ENCODE measurements at places on chromosomes 2 and 18.

- no peak for DNase-seq
These were observed 107.2 kb downstream of the SCG2 start for GRCh38 chr2:223494942-223495341.

- DNase-seq: no peak
These were observed 459.5 kb upstream of the CDH20 start for GRCh38 chr18:60873708-60874107.

- DNase-seq: no peak
These were observed 269.0 kb upstream of the SLC39A10 start for GRCh38 chr2:195388028-195388427.

- DNase-seq: no peak
These were observed 314.4 kb downstream of the MTX2 start for GRCh38 chr2:176583607-176584006.

DNA sequence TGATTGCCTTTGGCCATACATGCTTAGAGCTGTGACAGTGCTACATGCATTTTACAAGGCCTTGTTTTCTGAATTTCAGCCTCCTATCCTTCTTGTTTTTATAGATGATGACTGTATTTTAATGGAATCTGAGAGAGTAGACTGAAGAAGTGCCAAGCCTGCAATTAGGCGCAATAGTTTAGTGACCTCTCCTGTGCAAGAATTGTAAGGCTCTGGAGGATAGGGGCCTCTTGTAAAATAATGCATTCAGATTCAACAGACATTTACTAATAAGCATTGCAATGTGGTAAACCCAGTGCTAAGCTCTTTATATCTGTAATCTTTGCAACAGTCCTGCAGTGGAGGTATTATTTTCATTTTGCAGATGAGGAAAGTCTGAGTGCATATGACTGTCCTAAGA is 105.5 kb downstream of the TDRD15 start:
- no peak for DNase-seq

GRCh38 chr2:234002281-234002680 is 48.2 kb upstream of the SPP2 start:
- DNase-seq: no peak

DNA sequence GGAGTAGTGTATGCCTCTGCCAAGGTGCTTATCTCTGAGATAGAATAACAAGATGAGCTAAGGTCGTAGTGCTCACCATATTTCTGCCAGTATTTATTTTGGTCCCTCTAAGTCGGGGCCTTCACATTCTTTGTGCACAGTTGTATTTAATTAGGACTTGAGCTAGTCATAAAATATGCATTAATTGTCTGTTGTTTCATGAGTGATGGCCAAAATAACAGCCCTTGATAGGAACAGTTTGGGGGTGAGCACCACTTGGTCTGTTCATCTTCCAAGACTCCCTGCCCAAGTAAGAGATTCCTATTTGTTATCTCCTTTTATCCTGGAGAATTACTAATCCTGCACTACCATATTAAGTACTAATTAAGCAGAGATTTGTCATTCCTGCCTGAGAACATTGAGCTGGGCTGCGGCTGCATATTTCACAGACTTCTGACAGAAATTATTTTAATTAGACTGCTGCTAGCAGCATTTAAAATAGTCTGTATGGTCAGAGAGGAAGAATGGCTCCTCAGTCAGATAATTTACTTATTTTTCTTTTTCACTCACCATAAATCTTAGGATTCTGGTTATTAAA is 435.1 kb downstream of the MTX2 start:
- no peak for DNase-seq

- no peak for DNase-seq
These were observed 14.2 kb downstream of the SIGLEC15 start for GRCh38 chr18:45839414-45840395.

DNA sequence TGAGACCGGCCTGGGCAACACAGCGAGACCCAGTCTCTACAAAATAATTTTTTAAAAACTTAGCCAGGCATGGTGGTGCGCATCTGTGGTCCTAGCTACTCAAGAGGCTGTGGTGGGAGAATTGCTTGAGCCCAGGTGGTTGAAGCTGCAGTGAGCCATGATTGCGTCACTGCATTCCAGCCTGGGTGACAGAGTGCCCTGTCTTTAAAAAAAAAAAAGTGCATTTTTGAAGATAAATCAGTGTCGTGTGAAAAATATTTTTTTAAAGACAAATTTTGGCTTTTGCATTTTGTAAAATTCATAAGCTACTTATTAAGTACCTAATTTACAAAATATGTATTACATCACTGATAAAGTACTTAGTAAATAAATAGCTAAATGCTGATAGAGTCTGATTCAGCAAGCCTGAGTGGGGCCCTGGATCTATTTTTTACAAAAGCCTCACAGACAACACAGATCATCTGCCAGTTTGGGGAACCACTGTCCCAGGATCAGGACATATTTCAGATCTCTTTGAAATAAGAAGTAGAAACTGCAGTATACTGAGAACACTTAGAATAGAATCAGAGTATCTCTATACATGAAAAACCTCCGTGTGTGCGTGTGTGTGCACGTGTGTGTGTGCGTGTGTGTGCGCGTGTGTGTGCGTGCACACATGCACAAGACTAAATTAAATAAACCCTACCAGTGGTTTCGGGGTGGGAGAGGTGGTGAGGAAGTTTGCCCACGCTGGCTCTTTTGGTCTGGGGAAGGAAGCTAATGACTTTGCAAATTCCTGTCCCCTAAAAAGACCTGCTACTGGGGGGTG is 61.6 kb downstream of the AAK1 start:
- DNase-seq: no peak

- no peak for DNase-seq
These were observed 1.3 kb downstream of the NCAPH start for GRCh38 chr2:96336873-96337272.

DNA sequence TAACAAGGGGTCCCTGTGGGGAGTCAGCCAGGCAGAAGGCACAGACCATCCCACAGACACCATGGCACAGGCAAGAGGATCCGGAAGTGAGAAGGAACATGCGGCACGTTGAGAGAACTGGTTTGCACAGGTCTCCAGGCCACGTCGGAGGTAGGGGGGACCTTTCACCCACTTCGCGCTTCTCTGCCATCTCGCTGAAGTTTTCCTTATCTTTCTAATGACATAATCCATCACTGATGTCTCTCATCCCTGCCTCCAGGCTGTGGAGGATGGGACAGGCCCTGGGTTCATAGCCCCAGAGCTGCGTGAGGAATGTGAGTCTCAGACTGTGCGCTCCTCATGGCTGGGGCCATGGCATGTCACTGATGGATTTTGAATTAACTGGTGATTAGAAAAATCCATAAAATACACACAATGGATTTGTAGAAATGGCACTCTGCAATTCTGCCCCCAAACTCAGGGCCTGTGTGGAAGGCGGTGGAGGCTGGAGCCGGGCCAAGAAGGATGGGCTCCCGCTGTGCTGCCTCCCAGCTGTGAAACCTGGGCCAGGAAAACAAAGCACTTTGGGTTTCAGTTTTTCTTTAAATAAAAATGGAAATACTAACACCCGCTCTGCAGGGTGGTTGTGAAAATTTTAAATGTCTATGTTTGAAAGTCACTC is 113.3 kb upstream of the ALKAL2 start:
- DNase-seq: no peak

GRCh38 chr2:157480182-157480961 is 36.5 kb upstream of the CYTIP start:
- no peak for DNase-seq

GRCh38 chr18:627231-627630 is 30.2 kb upstream of the TYMS start:
- DNase-seq: no peak

DNA sequence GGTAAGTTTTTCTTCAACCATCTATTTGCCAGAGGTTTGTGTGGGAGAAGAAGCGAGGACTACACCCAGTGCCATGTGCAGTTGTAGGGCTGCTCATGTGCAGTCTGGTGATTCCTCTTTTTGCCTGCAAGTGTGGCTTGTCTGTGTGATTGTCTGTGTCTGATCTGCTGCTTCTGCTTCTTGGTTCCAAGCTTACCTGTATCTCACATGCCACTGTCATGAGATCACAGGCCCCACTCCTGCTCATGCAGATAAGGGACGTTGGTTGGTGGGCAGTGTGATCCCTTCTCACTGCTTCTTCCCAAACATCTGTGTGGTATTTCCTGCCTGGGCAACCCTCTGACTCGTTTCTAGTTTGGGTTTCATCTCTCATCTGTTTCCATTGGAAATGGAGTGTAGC is 27.1 kb downstream of the RRM2 start:
- no peak for DNase-seq

- no peak for DNase-seq
These were observed 119.1 kb downstream of the BAZ2B start for GRCh38 chr2:159497256-159497655.

- no peak for DNase-seq
These were observed 504.7 kb downstream of the ERBB4 start for GRCh38 chr2:212033888-212034287.

DNA sequence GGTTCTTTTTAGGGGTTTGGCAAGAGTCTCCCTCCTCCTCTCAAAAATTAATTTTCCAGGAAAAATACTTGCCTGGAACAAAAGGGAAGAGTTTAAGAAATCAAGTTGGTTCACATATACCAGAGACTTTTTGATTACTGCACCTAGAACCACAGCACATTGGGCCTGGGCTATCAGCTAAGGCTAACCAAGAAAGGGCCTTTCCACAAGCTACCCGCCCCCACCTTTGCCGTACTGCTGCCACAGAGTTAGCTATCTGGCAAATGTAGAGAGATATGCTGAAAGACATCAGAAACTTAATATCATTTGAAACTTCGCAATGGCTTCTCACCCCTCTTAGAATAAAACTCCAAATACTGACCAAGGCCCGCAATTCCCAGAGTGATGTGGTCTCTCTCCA is 76.9 kb downstream of the AAK1 start:
- DNase-seq: no peak

- no peak for DNase-seq
These were observed 13.8 kb upstream of the YWHAQ start for GRCh38 chr2:9644603-9645002.

DNA sequence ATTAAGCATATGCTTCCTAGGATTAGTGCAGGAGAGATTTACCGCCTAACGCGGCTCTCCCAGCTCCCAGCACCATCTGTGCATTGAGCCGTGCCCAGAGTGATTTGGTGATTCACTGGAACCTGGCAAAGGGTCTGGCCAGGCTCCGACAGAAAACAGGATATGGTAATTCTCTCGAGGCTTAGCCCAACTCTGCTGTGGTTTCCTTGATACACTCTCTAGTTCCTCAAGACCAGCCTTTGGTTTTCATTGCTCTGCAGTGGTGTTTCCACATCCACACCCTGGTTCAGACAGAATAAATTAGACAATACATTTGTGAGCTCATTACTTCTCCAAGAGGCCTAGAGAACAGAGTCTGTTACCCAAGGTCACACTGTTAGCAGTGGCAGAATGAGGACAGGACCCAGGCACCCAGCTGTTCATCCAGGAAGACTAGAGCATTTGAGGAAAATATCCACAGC is 23.0 kb upstream of the SMAD2 start:
- DNase-seq: no peak

- DNase-seq: no peak
These were observed 76.9 kb downstream of the TTC21B start for GRCh38 chr2:165876712-165877111.

DNA sequence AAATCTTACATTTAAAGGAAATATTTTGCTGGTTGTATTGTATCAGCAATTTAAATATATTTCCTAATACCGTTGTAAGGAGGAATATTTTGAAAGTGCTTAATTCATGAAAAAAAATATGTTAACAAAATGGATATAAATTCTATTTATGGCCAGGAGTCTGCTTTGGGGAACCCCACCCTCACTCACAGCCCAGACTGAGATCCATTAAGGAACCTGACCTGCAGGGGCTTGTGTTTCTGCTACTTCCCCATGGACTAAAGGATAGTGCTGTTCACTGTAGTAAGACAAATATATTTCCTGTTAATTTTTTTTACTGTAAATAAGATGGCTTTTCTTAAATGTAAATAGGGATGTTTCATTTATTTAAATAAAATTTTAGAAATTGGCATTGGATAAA is 221.9 kb upstream of the COL3A1 start:
- no peak for DNase-seq

DNA sequence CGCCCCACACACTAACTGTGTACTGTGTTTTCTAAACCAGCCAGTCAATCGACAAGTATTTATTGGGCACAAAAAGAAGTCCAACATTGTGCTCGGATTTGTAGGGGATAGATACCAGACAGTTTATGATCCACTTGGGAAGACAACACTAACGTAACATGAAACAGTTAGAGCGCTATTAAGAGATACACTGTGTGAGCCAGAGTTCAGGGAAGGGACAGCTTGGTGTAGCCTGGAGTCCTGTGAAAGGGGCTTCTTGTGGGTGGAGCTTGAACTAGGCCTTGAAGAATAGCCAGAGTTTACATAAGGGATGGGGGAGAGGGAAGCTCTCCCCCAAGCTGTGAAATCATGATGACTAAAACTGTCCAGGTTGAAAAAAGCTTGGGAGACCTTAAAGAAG is 176.4 kb upstream of the TCF4 start:
- DNase-seq: no peak

GRCh38 chr2:189274361-189274760 is 94.8 kb upstream of the COL5A2 start:
- DNase-seq: no peak

GRCh38 chr2:143730953-143731260 is 601.7 kb downstream of the ARHGAP15 start:
- no peak for DNase-seq

DNA sequence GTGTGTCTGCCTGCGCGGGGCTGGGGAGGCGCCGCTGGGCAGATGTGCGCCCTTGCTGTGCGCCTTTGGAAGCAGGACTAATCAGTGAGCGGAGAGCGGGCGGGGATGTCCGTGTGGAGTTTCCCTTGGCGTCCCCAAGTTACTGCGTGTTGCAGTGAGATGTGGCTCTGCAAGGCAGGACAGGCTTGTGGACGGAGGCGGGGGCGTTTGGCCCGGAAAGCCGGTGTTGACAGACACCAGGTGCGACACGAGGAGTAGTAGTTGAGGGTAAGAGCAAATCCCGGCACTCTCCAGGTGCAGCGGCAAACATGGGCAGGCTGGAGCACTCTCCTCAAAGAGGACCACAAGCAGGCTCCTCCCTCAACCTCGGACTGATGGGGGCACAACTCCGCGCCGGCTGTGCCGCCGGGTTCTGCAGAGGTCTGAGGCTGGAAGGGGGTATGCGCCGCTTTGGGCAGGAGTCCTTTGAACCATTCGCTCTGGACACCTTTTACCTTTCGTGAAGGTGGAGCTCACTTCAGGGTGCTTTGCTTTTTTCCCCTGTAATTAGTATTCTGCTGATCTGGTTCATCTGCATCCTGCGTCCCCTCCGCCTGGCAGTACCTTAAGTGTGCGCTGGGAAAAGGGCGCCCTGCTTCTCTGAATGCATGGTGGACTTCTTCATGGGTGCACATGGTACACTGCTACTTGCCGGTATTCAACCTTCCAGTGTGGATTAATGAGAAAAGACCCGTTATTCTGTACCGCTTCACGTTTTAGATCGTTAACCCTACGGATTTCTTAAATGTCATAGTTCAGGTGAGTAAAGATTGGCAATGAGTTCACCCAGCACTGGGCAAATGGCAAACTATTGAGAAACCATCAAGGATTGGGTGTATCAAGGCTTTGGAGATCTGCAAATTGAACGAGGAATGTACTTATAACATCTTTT is 608 bp downstream of the CDH7 start:
- no peak for DNase-seq

- DNase-seq: no peak
These were observed 18.7 kb upstream of the MTCL1 start for GRCh38 chr18:8686611-8687010.

GRCh38 chr2:151287513-151288250 is 1.8 kb downstream of the NMI start:
- no peak for DNase-seq

All from effector CD8-positive, alpha-beta T cell (primary cell).